ENCODE measurements at places on chromosomes 6 and 20. TPM values are rescaled to one million over a fixed set of nuclear protein-coding genes. Genes with fewer than 3 reads are reported as not detected.

- H3K4me3 ChIP-seq: no peak overlapping the region
- no peak for DNase-seq
- H3K27ac ChIP-seq: no peak overlapping the region
- no peaks in the 10 kb centered on the region for H3K27me3 ChIP-seq
Observed at GRCh38 chr6:44453146-44453545, 65.6 kb downstream of the CDC5L start.

GRCh38 chr6:140264431-140264830 is 890.0 kb upstream of the CITED2 start:
- no peaks in the 10 kb centered on the region for H3K4me1 ChIP-seq
- no peak overlapping the region for H3K4me3 ChIP-seq
- H3K27ac ChIP-seq: no peak overlapping the region
- H3K36me3 ChIP-seq: no peaks in the 10 kb centered on the region
- H3K27me3 ChIP-seq: no peaks in the 10 kb centered on the region
- no peak for DNase-seq

The TSHZ2 gene
- total RNA-seq: 0.36 TPM

The DDRGK1 gene
- 65.5 TPM for total RNA-seq

The RHAG gene
- 0.23 TPM for total RNA-seq

DNA sequence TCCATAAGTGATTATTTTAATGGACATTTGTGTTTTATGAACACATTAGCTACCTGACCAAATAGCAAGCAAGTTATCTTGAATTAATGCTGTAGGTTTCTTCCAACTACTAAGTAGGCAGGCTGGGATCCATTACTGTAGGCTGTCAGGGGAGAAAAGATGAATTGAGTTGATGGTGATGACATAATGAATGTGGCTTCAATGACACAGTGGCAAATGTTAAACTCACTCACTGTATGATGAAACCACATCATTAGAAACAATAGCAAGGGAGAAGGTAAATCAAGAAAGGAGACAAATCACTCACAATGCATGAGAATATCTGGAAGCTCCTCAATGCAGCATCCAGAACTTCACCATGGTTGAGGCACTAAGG is 529.7 kb upstream of the CITED2 start:
- no peaks in the 10 kb centered on the region for H3K36me3 ChIP-seq
- H3K27me3 ChIP-seq: no peaks in the 10 kb centered on the region
- H3K4me3 ChIP-seq: no peak overlapping the region
- no peak for DNase-seq
- H3K4me1 ChIP-seq: no peaks in the 10 kb centered on the region

GRCh38 chr6:33147807-33148666 is 44.2 kb downstream of the COL11A2 start:
- no peak overlapping the region for H3K4me3 ChIP-seq
- no peaks in the 10 kb centered on the region for H3K4me1 ChIP-seq
- H3K36me3 ChIP-seq: no peaks in the 10 kb centered on the region
- H3K27me3 ChIP-seq: peaks cover 3% of the 10 kb centered on the region

All from Panc1 (cell line).